ENCODE measurements at places on chromosomes 12 and 14.

DNA sequence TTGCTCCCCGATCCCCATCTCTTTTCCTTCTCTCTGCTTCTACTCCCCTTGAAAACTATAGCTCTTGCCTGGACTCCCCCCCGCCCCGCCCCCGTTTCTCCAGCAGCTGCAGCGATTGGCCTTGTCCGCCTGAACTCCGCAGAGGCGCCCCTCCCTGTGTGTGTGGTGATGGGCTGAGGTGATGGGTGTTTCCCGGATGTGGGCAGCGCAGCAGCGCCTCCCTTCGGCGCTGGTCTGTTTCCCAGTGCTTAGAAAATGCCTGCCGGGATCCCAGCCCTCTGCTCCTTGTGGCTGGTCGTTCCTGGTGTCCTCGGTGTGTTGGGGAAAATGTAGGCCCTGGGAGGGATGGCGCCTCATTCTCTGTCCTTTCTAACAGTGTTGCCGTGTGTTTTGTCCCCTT lies 43.3 kb downstream of the GALNT8 start:
- peak; percentile 78 for DNase-seq

DNA sequence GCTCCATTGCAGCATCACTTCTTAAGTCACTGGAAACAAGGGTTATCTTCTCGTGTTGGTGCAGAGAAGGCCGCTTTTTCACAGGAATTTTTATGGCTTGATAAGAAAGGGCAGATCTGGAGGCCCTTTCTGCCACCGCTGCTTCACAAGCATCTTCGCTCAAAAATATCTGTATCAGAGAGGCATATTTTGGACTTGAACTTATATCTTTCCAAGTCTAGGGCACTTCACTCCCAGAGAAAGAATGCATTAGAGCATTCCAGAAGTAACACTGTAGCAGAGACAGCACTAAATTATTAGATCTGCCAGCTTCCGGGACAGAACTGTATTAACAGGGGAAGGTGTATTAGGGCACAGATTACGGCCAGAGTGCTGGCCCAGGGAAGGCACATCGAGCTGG lies 151.7 kb upstream of the AMIGO2 start:
- DNase-seq = no peak

DNA sequence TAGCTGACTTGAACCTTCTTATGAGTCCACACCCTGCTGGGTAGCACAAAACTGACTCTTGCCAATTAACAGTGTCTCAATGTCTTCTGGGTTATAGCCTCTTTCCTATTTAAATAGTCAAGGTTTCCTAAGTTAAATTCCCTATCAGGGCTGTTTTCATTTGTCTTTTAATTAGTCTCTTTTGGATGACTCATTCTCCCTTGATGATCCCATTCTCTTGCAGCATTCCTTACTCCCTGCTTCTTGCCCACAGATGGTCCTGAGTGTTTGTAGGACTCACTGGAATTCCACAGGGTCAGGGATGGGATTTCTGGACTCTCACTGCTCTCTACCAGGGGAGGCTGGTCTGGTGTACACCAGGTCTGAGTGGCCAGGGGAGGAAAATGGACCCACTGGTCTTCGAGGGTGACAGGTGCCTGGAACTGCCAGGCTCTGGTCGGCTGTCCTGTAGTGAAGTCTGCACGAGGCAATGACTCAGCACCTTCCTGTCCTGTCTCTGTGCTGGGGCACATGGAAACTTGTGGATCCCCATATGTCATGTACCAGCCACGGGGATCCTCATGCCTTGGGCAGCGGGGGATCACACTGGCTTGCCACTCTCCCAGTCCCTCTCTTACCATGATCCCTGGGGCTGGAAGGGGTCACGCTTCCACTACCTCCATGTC lies 236.5 kb upstream of the PELI2 start:
- DNase-seq = no peak

- no peak for DNase-seq
Observed at GRCh38 chr12:76176940-76177339, 92.5 kb upstream of the NAP1L1 start.

GRCh38 chr14:65594882-65595237 lies 182.3 kb downstream of the FUT8 start:
- DNase-seq = no peak

- DNase-seq = no peak
Observed at GRCh38 chr12:114220311-114220710, 185.6 kb downstream of the TBX5 start.

- DNase-seq = no peak
Observed at GRCh38 chr12:49064767-49065152, 4.2 kb upstream of the KMT2D start.

- DNase-seq = no peak
Observed at GRCh38 chr12:14443531-14443930, 78.0 kb downstream of the ATF7IP start.

Measured in NCI-H187 (cell line).